Spinal cord (tissue), 10 donors: ENCODE measurements at places on chromosomes 12 and 14.

GRCh38 chr12:126726481-126727217 is 1540.3 kb upstream of the TMEM132C start:
- DNase-seq = peak; percentile 45

- no peak for DNase-seq
These were observed 134.0 kb downstream of the TMEM117 start for GRCh38 chr12:43969882-43970281.

DNA sequence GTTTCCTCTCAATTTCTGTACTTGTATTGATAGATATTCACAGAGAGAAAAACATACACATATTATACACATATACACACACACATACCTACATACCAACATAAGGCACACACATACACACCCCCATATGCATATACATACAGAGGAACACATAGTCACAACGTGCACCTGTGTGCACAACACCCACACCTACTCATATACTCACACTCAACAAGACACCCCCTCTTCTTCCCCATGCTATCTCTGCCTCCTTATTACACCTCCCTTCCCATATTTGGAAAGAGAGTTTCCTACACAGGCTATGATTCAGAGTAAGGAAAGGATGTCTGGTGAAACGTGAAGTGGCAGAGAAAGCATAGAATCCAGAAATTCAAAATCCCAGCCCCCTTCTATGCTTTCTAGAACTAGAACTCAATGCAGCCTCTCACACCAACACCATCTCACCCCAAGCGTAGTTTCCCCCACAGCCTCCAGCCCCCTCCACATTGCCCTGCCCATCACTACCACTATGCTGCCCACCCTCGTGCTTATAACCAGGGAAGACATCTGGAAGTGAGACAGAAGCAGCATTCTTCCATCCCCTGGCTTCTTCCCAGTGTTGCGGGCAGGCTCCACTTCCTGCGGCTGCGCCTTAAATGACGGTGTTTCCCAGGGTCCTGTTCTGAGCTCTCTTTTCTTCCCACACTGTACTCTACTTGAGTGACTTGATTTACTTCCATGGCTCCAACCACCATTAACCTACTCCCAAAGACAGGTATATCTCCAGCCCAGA is 2.4 kb downstream of the RNASE8 start:
- peak; percentile 19 for DNase-seq

- no peak for DNase-seq
These were observed 9.4 kb downstream of the ZBTB39 start for GRCh38 chr12:56996793-56997545.

GRCh38 chr14:35878272-35879150 is 52.4 kb downstream of the BRMS1L start:
- no peak for DNase-seq

DNA sequence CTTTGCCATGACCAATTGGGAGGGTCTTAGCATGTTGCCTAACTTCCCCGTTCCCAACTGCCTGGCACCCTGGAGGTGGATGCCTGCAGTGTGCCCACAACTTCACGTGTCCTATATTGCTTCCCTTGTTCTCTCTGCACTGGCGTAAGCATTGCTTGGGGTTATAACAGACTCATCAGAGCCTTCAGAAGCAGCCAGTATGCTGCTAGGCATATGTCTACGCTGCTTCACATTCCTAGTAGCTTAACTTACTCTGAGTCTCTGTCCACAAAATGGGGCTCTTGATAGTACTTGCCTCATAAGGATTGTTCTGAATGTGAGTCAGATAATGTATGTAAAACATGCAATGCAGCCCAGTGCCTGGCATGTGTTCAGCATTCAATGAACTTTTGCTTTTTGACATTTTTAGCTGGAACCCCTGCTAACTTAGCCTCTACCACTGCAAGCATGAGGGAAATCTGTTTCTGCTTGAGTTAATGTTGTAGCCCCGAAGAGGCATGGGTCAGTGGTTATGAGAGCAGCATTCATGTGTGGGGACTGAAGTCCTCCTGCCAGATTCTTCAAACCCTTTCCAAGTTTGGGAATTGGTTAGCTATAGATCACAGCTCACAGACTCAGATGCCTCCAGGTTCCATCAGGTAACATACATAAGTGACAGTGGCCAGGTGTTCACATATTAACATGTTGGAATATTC is 2.8 kb downstream of the SLC5A8 start:
- no peak for DNase-seq

GRCh38 chr12:124964836-124965462 is 24.0 kb downstream of the DHX37 start:
- DNase-seq = no peak

- DNase-seq = no peak
These were observed 2.0 kb upstream of the SOS2 start for GRCh38 chr14:50233166-50233950.

DNA sequence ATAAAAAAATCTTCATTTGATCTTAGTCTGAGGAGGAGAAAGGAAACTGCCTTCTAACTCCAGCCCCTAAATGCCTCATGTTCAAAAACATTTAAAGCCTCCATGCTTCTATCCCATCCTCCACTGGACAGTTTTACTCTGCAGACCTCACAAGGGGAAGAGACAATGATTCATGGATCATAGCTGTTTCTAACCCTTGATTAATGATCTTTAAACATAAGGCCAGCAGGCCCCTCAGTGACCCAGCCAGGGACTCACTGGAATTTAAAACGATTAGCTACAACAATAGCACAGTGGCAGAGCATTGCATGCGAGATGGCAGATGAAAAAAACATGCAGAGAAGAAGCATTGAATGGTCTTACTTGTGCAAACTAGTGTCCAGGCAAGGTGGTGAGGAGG is 6.0 kb downstream of the DCTN2 start:
- no peak for DNase-seq

- no peak for DNase-seq
These were observed 456.7 kb downstream of the SLC16A7 start for GRCh38 chr12:60052483-60052882.

GRCh38 chr12:128803788-128804187 is 20.0 kb downstream of the SLC15A4 start:
- DNase-seq = no peak

DNA sequence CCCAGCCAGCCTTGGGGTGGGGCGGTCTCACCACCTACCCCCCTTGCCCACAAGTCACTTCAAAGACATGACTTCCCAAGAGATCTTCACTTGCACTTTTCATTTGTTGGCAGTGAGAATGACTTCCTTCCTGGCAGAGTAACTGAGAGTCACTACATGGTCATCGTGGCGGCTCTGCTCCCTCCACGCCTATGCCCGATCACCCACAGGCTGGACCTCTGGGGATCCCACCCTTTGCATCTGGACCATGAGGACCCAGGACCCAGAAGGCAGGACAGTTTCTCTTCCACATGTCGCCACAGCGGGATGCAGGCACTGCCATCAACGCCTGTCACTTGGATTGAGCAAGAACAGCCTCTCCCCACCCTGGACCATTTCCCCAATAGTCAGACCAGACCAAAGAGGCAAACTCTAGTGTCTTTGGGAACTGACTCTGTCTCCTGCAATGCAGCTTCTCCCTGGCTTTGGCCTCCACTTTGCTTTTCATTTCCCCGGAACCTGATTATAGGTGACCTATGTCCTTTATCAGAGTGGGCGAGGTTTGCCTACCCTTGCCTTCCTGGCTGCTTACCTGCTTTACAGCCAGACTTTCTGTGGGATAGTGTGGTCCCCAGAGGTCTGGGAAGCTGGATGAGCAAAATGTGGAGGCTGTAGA is 3.6 kb downstream of the VDR start:
- no peak for DNase-seq

DNA sequence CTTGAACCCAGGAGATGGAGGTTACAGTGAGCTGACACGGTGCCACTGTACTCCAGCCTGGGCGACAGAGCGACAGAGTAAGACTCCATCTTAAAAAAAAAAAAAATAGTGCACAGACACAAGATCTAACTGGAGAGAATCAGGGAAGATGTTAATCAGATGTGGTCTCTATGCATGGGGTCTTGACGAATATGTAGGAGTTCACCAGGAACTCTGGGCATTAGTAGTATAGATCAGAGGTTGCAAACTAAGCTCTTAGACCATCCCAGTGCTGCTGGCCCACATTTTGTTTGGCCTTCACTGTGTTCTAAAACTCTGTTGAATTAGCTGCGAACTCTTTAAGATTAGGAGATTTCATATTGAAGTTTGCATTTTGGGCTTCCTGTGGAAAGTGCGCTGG is 31.6 kb downstream of the SNRNP35 start:
- DNase-seq = no peak

DNA sequence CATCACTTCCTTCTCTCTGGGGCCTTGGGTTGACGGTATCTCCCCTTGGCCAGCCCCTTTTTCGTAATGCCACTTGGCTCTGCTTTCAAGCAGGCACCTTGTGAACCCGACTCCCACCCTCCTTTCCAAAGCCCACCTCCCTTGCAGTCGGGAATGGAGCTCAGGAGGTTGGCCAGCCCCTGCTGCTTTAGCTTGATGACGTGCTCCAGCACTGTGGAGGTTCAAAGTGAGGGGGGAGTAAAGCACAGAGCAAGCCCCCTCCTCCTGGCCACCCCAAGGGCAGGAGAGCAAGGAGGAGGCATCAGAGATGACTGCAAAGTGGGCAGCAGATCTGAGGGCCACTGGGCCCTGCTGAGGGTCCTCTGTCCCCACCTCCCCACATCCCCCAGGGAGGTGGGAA is 103.4 kb downstream of the ZFP36L1 start:
- DNase-seq = no peak
